ENCODE measurements at places on chromosomes 11 and 22.

DNA sequence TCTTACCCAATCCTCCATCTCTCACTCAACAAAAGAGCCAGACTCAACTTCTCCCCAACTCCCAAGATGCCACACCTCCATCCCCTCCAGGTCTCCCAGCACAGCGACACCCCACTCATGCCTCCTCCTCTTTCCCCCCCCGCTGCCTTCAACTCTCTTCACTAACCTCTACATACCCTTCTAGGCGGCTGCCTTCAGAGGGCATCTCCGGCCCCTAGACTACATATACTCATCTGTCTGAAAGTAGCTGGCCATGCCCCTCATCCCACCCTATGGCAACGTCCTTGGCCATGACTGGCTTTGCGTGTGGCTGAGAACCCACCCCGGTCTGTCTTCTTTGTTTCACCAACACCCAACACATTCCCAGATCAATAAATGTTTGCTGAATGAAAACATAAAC is 81.7 kb upstream of the TMEM45B start:
- no peak for DNase-seq

DNA sequence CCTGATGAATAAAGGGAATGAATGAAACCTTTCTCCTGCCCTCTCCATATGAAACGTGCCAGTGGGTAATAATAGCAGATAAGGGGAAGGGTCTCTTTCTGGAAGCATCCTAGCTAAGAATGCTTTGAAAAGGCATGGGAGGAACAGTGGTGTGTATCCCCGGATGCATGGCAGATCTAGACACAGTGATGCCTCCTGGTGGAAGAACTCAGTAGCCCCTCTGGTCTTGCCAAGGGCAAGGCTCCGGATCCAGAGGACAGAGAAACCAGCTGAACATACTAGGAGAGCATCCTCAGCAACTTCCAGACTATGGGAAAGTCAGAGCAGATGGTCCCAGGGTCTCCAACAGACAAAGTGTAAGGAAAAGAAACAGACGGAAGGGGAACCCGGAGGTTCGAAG is 6.4 kb downstream of the BAIAP2L2 start:
- no peak for DNase-seq

GRCh38 chr11:46978005-46978491 is 41.5 kb downstream of the CSTPP1 start:
- no peak for DNase-seq

DNA sequence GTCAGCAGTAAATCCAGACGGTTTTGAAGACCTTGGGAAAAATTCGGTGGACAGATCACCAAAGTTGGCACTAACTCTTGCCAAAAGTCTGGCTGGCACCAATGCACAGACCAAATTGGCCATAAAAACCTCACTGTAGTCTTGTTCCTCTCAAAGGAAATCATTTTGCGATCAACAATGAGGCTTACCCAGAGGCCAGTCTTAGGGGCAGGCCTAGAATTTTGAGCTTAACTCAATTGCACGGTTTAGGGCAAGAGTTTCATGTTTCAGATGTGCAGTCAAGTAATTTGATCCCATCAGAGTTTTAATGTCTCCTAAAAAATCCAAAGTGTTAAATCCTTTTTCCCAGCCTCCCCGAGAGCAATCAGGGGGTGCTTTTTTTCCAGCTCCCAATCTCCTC is 19.0 kb downstream of the MPPED2 start:
- no peak for DNase-seq

DNA sequence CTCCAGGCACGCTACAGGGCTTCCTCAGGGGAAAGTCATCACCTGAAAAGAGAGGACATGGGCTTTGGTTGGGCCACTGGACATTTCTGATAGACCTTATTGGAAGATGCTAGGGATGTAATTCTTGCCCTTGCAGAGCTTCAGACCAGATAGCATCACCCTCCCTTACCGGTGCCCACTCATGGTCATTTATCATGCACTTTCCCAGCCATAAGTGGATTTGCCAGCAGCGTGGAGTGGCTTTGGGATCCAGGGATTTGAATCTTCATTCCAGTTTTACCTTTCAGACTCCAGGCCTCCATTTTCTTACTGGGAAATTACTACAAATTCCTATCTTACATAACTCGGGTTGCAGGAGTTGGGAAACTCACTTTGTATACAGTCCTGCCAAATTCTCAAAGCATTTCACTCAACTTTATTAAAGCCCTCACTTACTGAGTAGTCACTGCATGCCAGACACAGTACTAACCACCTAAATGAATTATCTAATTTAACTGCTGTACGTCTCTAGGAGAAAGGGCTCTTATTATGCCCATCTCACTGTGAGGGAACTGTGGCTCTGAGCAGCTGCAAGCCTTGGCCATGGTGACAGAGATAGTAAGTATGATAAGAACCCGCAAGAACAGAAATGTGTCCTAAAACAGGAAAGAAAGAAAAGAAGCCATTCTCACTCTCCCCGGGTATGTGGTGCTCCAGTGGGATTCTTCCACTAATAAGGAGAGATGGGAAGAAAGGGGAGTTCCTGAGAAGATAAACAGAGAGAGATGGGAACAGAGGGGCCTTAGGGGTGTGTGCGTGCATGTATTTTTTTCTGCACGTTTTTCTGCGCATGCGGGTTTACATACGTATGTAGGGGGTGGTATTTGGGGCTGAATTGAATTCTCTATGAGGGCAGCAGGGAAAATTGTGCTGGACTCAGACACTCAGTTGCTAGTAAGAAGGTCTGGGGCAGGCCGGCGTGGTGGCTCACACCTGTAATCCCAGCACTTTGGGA is 9.7 kb downstream of the CHRM1 start:
- no peak for DNase-seq

GRCh38 chr11:74427384-74427886 is 29.2 kb upstream of the PGM2L1 start:
- DNase-seq, result no peak

- DNase-seq, result no peak
These were observed 350.6 kb downstream of the OPCML start for GRCh38 chr11:133181667-133182066.

- DNase-seq, result no peak
These were observed 60.9 kb downstream of the PDHX start for GRCh38 chr11:34977089-34977912.

DNA sequence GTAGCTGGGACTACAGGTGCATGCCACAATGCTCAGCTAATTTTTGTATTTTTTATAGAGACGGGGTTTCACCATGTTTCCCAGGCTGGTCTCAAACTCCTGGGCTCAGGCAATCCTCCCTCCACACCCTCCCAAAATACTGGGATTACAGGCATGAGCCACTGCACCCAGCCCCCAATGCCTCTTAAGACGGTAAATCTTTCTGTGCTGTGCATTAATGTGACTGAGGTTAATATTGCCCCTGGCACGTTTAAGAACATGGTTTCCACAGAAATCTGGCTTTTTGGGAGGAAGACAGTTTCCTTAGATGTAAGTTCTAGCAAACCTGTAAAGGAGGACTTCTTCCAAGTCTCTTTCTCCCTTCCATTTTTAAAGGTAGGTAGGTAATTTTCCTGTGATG is 6.1 kb upstream of the HORMAD2 start:
- DNase-seq, result no peak

DNA sequence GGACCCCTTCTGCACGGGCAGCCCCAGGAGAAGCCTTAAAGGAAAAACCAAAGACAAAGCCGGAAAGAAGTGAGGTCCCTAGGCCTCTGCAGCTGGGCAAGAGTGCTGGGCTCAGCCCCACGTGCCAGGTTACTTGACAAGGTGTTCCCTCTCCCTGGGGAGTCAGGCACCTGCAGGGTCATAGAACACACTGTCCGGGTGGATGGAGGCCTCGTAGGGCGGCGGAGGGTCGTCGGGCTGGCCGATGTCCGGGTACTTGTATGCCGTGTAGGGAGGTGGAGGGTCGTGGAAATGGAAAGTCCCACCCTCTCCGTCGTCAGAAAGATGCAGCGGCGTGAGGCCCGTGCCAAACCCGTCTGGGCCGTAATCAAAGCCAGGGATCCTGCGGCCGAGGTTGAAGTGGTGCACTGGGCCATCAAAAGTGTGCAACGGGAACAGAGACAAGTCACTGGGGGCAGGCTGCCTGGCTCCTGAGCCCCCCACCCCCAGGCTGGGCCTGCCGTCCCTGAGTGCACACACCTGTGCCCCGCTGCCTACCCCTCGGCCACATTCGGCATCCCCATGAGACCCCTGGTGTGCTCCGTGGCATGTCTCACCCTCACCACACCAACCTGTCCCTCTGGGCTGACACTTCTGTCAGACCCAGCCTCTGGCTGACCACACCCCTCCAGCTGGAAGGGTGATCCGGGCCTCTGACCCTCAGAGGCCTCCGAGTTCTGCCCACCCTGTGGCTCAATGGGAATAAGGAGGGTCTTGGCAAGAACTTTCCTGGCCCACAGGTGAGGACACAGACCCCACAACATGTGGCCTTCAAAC is 81.1 kb downstream of the DGCR2 start:
- no peak for DNase-seq

DNA sequence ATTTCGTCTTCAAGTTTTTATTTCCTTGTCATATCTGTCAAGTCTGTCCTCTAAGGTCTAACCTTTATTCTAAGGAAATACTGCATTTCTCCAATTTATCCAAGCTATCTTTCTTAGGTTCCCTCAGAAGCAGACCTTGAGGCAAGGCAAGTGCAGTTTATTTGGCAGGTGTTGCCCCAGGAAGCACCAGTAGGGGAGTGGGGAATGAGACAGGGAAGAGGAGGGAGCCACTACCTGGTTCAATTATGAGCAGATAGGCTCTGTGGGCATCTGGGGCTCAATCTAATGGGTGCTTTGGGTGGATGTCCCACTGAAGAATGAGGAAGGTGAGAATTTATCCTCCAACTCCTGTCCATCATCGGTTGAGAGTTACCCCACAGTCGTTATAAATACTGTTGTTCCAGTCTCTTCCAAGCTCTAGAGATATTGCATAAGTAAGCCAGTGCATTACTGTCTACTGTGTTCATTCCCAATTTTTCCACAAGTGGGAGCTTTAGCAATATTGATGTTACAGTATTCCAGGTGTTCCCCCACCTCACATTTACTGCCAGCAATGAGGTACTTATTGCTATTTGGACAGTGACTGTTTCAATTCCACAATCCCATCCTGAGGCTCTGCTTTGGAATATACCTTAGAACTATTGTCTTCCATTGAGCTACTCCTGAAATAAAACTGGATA is 154.9 kb upstream of the CEP126 start:
- no peak for DNase-seq

DNA sequence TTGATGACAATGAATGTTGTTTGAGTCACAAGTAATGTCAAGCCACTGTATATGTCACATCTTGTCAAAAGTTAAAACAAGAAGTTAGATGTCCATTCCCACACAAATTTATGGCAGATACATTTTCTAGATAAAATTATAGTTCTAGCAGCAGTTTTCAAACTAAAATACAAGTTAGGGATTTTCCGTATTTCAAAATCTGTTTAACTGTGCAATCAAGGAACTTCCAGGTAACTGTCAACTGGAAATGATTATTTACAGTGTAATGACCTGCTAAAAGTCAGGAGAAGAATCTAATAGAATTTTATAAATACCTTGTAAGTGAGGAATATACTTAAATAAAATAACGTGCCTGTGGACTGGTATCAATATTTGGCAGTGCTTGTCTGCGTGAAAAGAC is 111.5 kb downstream of the PDE3B start:
- DNase-seq, result no peak

GRCh38 chr11:34575261-34575660 is 45.6 kb upstream of the EHF start:
- DNase-seq, result no peak

DNA sequence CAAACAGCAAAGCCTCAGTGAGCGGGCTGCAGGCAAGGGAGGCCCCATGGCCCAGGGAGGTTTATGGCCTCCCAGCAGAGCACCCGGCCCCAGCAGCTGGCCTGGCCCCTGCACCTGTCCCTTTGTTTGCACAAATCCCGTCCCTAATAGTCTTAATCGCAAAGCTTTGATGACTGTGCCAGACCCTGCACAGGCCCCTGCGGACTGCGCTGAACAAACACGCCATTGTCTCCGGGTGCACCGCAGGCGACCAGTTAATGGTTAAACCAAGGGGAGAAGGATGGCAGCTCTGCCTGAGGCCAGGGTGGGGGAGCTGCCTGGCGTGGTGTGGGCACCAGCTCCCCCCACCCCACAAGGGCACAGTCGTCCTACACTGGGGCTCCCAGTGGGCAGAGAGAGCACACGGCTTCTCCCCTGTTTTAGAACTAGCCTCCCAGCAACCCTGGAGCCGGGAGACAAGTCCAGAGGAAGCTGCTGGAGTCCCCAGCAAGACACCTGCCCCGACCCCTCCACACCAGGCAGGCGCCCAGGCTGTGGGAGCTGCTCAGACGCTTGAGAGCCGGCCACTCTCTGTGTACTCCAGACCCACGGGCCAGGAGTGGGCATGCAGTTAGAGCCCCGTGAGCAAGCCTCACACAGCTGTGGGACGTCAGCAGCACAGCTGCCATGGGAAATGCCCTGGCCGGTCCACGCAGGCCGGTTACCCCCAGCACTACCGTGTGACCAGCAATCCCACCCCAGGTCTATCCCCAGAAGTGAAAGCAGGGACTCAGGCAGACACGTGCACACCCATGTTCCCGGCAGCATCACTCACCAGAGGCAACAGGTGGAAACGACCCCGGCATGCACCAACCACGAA is 39.7 kb upstream of the TH start:
- DNase-seq, result no peak

- DNase-seq, result no peak
These were observed 21.8 kb downstream of the FAM118B start for GRCh38 chr11:126233391-126233790.

DNA sequence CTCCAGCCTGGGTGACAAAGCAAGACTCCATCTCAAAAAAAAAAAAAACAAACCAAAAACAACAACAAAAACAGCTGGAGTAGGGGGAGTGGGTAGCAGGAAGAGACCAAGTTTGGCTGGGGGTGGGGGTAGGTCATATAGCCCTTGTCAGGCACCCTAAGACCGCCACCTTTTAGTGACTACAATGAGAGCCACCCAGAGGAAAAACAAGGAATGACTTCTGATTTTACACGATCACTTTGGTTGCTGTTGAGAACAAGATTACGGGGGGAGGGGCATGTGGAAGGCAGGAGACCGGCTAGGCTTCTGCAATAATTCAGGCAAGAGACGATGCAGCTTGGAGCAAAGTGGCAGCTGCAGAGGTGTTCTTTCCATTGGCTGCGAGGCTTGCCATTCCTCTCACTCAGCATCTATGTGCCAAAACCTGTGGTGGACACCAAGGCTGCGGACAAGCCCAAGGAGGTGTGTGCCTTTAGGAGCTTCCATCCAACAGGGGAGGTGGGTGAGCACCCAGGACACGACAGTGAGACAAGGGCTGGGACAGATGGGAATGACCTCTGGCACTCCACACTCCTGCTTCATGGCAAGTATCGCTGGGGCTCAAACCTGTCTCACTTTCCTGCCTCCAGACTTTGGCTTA is 1.7 kb downstream of the RPS19BP1 start:
- no peak for DNase-seq

GRCh38 chr22:36405671-36406538 is 18.1 kb upstream of the MYH9 start:
- no peak for DNase-seq

DNA sequence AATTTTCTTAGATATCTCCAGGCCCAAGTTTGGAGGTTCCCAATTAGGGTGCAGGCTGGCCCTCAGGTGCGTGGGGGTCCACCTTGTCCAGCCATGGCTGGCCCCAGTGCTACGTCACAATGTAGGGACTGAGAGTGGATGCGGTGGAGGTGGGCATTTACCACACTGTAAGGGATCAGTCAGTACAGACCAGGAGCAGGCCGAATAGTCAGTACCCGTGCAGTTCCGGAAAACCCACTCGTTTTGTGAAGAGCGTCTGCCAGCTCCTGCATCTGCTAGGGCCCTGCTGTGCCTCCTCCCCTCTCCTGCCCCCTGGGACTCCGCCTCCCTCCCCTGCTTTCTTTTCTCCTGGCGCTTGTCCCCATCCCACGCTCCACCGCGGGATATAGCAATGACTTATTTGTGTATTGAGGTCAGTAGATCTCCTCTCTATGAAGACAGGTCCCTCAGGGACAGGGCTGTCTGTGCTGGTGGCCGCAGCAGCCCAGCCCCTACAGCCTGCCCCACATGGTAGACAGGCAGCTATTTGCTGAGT is 50.4 kb upstream of the SEPTIN5 start:
- DNase-seq, result no peak

Measured in stimulated activated CD8-positive, alpha-beta memory T cell treated with anti-CD3 and anti-CD28 coated beads, Interleukin-7, amount 100 ng/mL, for 48 hours (primary cell).